ENCODE measurements at places on chromosomes 2 and 18.

- DNase-seq, result no peak
Measured at GRCh38 chr2:70514612-70515055, 39.0 kb downstream of the TGFA start.

- DNase-seq, result no peak
Measured at GRCh38 chr2:14563324-14563723, 69.2 kb upstream of the LRATD1 start.

DNA sequence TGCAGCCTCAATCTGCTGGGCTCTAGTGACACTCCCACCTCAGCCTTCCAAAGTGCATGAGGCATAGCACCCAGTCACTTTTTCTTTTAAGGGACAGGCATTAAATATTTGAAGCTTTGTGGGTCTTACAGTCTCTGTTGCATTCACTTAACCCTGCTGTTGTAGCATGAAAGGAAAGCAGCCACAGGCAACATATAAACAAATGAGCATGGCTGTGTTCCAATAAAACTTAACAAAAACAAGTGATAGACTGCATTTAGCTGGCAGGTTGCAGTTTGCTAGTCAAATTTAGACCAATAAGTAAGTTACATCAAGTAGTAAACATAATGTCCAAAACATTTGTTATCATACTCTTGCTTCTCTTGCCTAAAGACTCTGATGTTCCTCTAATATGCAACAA is 297.3 kb upstream of the MMADHC start:
- no peak for DNase-seq

- no peak for DNase-seq
Measured at GRCh38 chr2:11625671-11626070, 44.3 kb downstream of the NTSR2 start.

GRCh38 chr2:85438201-85439024 is 19.9 kb downstream of the SH2D6 start:
- no peak for DNase-seq

GRCh38 chr18:26545335-26546123 is 2.8 kb downstream of the KCTD1 start:
- no peak for DNase-seq

DNA sequence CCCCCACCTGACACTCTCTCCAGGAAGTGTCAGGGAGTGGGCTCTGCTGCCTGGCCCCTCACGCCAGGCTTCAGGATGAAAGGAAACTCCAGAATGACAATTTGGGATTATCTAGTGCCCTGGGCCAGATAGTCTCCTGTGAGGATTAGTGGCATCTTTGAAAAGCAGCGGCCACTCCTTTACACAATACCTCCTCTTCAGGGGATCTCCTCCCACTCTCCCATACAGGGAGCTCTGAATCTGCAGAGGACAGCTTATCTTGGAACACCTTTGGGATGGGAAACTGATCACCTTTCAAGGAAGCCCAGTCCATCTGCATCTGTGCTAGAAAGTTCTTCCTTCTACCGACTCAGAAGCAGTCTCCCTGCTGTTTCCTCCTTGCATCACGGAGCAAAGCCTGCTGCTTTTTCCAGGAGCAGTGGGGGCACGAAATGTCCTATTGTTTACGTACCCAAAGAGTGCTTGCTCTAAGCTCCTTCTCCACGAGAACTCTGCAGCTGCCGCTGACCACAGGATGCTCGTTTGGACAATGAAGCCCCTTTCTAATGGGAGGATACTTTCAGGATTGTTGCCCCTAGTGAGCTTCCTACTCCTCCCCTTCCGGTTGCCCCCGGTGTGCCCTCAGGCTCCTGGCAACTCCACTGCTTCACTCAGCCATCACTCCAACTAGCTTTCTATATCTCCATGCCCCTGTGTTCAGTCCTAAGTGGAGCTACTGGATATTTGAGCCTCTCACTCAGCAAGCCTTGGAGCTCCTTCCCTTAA is 31.5 kb downstream of the SIX3 start:
- DNase-seq, result no peak

- DNase-seq, result no peak
Measured at GRCh38 chr2:159156834-159157233, 129.7 kb downstream of the WDSUB1 start.

DNA sequence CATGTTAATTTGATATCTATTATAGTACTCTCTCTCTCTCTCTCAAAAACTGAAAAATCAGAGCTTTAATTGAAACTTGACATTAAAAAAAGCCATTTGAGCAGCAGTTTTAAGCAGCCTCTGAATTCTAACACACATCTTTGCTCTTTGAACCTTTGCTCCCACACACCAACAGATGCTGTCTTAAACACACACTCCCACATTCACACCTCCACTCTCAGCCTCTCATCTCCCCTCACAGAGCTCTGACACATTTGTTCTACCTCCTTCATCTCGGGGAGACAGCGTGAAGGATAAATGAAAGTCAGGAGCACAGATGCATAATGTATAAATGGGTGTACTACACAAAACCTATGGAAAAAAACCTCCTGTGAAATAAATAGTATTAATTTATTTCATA is 95.2 kb downstream of the NAB1 start:
- DNase-seq, result no peak

DNA sequence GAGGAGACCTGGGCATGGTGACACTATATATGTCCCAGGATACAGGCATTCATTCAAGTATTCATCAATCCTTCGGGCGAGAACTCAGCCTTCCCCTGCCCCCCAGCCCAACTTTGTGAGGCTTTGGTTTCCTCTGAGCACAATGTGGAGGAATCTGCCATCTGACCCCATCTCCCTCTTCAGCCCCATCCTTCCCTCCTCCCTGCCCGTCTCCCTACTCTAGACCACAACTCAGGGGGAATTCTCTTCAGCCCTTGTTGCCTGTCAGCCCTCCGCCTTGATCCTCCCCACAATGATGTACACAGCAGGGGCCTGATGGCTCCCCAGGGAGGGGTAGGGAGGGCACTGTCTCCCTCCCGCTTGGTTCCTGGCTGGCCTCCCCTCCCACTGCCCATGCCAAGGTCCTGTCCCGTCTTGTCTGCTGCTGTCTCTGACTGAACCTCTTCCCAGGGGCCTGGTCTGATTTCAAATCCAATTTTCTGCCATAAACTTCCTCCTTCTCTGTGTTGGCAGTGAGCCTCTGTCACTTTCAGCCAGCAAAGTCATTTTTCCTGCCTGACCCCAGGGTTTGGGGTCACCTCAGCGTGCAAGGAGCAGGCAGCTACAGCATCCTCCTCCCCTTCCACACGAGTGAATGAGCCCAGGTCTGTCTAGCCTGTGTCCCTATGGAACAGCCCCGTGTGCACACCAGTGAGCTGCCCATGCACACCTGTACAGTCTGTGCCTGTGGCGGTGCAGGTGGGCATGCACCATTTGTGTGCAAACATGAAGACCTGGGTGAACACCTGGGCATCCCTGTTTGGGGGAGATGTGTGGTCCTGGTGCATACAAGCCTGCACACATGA is 197.3 kb downstream of the CELF4 start:
- no peak for DNase-seq

- no peak for DNase-seq
Measured at GRCh38 chr18:6961331-6961730, 156.3 kb downstream of the LAMA1 start.

DNA sequence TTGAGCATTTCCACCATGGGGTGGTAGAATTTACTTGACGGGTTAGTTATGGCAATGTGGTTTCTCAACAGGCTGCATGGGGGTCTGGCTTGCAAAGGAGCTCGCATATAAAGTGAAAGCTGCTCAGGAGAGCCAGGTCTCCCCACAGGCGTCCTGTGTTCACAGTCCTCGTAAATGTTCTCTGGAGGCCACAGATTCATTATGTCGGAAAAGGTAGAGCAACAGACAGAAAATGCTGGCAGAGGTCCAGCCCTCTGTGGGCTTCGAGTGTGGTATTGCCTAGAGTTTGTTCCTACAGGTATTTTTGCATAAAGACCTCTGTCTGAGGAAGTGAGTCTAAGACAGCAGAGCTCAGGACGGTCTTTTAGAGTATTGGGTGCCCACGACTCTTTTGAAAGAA is 96.4 kb downstream of the CDCA7 start:
- peak; percentile 19 for DNase-seq

DNA sequence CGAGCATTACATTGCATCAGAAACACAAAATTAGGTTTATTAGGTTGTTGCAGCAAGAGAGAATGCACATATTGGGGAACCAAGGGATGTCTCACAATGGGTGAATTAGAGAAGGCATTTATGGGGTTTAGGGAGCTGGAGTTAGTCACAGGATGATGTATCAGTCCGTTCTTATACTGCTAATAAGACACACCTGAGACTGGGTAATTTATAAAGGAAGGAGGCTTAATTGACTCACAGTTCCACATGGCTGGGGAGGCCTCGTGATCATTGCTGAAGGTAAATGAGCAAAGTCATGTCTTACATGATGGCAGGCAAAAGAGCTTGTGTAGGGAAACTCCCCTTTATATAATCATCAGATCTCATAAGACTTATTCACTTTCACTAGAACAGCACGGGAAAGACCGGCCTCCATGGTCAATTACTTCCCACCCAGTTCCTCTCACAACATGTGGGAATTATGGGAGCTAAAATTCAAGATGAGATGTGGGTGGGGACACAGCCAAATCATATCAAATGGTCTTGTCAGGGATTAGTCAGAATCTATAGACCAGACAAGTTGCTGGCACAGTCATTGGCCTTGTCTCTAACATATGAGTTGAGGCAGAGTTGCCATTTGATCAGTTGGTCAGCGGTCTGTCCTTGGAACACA is 61.9 kb upstream of the RBMS1 start:
- DNase-seq, result no peak

DNA sequence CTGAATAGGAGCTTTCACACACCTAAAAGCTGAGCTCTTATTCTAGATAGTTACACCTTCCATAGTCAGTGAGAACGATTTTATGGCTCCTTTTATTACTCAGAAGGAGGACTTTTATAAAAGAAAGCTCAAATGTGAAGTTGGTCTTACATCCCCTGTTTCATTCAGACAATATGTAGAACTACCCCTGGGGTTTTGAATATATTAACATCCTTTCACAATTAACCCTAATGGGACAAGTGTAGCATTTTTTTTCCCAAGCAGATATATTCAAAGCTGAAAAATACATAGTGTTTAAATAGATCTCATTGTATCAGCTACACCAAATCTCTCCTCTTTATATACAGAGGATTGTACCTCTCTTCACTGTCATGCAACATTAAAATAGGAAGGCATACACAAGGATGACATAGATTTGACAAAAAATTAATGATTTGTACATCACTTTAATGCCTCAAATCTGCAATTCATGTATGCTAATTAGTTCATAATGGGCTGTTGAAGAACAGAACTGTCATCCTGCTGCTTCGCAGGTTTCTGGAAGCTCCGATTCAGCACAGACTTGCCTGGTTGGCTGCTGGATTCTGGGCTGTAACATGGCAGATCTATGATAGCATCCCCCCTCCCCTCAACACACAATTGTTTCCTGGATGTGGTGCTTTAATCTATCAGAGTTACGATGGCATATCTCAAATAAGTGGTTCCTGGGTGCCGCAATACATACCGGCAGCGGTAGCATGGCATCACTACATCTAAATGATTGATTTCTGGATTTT is 129.7 kb upstream of the PARD3B start:
- DNase-seq, result no peak

GRCh38 chr18:41378598-41378997 is 576.4 kb upstream of the PIK3C3 start:
- DNase-seq, result no peak

DNA sequence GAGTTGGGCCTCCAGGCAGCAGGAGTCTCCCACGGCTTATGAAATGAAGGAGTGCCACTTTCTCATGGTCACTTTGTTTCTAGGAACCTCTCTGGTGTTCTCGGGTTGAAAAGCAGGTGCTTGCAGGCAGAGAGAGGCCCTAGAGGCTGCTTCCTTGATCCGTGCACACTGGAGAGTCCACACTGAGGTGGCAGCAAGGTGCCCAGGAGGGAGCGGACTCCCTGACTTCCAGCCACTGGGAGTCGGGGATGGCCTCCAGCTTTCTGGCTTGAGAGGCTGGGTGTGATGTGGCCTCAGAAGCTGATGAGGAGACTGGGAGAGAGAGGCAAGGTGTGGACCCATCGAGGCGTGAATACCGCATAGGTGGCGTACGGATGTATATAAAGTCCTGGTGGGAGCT is 221.8 kb downstream of the AGAP1 start:
- no peak for DNase-seq

GRCh38 chr2:42960842-42961180 is 168.4 kb upstream of the HAAO start:
- DNase-seq, result no peak

- DNase-seq, result no peak
Measured at GRCh38 chr2:24813691-24814137, 20.5 kb downstream of the CENPO start.

- DNase-seq, result no peak
Measured at GRCh38 chr2:99238599-99238998, 16.9 kb downstream of the LYG2 start.

DNA sequence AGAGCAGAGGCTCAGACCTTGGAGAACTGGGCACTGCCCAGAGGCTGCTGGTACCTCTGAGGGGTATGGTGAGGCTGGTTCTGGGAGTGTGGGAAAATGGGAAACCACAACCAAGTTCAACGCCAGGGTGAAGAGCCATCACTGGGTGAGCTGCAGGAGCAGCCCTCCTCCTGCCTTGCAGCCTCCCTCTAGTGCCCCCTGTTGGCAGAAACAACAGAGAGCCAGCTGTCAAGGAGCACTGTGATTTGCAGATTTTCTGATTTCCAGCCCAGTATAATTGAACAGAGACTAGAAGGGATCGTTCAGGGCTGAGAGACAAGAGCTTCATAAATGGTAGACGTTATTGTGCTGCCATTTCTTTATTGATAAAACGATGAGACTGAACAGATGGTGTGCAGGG is 50.5 kb downstream of the MAPK4 start:
- DNase-seq, result no peak

- no peak for DNase-seq
Measured at GRCh38 chr2:13128139-13128538, 411.4 kb downstream of the TRIB2 start.

DNA sequence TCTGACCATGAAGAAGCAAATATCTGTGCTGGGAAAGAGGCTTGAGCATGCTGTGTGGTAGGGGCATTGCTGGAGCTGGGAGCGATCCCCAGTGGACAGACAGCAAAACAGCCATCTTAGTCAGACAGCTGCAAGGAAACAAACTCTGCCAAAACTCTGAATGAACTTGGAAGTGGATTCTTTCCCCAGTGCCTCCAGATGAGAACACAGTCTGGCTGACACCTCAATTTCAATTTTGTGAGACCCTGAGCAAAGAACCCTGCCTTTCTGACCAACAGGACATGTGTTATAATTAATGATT is 23.2 kb upstream of the FAP start:
- DNase-seq, result no peak

Measured in CD4-positive, alpha-beta T cell (primary cell).